ENCODE measurements at places on chromosomes 2 and 18.
A peak's percentile ranks its signal among the peaks of the same experiment; 100 is the strongest.

- no peak for DNase-seq
These were observed 24.4 kb upstream of the ONECUT2 start for GRCh38 chr18:57410749-57411148.

GRCh38 chr2:61252031-61252430 is 90.0 kb downstream of the C2orf74 start:
- DNase-seq: no peak

DNA sequence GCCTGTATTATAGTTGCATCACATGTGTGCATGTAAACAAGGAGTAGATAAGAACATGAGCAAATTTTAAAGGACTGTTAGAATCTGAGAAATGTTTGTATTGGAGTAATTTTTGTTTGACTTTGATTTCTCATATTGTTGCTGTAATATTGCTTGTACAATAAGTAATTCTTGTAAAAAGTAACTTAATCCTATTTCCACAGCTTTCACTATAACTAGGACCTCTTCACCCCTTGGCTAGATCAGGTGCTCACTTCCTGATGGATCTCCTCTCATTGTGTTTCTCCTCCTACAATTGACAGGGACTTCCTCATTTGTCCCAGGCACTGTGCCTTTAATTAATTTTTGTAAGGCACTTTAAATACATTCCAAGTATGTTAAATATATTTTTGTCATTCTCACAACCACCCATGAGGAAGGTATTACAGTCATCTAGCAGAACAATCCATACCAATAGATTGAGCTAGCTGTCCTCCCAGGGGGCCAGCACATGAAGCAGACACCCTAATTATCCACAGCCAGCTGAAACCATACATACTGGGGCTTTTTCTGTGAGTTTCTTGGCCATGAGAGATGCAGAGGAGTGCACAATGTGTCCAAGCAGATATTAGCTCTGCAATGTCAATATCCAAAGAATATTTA is 359.5 kb upstream of the ACVR2A start:
- DNase-seq: no peak

GRCh38 chr2:73920577-73921545 is 5.8 kb upstream of the DGUOK start:
- DNase-seq: peak; percentile 18

GRCh38 chr2:146576339-146577111 is 1268.3 kb upstream of the ACVR2A start:
- no peak for DNase-seq

- no peak for DNase-seq
These were observed 53.7 kb downstream of the SLC4A3 start for GRCh38 chr2:219680958-219681693.

- DNase-seq: no peak
These were observed 23.9 kb downstream of the RAB31 start for GRCh38 chr18:9732031-9732430.

DNA sequence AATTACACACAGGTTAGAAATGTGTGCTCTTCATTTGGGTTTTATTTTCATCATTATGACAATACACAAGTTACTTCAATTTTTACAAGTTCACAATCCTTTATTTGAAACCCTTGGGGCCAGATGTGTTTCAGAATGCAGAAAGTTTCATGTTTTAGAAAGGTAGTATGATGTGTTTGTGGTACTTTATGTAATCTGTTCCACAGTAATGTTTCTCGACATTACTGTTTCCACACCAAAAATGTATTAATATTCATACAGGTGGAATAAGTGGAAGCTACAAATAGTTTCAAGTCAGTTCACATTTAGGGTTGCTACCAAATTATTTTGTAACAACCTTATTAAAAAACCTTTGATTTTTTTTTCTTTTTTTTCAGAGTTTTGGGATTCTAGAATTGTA is 10.4 kb downstream of the UBE2E3 start:
- DNase-seq: no peak

- peak; percentile 36 for DNase-seq
These were observed 50.3 kb downstream of the RPL37A start for GRCh38 chr2:216548901-216549331.

GRCh38 chr2:9178110-9178903 is 28.3 kb upstream of the ASAP2 start:
- no peak for DNase-seq

- DNase-seq: no peak
These were observed 246.1 kb downstream of the NDUFA10 start for GRCh38 chr2:239778861-239779558.

GRCh38 chr2:119852214-119852613 is 92.5 kb downstream of the PTPN4 start:
- no peak for DNase-seq

GRCh38 chr2:120958623-120959366 is 223.1 kb downstream of the GLI2 start:
- DNase-seq: peak; percentile 29

GRCh38 chr2:162006337-162006736 is 67.7 kb downstream of the DPP4 start:
- DNase-seq: peak; percentile 30

DNA sequence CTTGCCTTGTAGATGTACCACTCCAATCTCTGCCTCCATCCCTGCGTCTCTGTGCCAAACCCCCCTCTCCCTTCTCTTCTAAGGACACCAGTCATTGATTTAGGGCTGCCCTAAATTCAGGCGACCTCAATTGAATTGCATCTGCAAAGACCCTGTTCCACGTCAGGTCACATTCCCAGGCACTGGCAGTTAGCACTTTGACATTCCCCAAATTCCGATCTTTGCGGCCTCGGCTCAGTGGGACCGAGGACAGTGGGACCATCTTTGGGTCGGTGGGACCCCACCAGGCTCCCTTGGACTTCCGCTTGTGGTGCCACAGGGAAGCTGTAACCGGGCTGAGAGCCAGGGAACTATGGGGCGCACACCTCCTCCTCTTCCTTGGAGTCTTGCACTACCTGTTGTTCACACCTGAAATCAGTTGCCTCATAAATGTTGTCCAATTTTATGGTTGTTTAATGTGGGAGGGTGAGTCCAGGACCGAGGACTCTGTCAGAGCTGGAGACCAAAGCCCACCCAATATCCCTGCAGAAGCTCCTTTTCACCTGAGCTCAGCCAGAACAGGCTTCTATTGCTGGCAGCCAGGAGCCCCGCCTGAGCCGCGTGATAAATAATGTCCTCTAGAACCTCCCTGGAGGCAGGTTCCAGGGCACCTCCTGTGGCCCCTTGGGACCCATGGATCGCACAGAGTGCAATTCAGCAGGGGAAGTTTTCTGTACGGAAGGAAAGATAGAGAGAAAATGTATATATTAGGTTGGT is 271.6 kb downstream of the EIPR1 start:
- peak; percentile 2 for DNase-seq

DNA sequence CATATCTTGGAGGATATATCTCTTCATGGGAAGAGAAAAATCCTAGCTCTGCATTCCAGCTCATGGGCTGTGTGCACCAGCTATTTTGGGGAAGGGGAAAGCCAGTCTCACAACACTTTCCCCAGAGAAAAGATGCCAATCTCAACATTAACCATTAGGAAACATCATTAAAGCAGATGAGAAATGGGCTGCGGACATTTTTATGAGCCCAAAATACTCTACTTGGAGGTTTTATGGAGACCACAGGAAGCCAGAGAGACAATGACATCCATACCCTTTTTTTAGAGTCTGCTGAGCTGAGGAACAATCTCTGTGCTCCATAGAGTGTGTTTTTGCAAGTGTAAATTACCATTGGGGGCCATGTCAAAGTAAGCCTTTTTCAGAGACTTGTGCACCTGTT is 213.7 kb downstream of the TRIB2 start:
- no peak for DNase-seq

DNA sequence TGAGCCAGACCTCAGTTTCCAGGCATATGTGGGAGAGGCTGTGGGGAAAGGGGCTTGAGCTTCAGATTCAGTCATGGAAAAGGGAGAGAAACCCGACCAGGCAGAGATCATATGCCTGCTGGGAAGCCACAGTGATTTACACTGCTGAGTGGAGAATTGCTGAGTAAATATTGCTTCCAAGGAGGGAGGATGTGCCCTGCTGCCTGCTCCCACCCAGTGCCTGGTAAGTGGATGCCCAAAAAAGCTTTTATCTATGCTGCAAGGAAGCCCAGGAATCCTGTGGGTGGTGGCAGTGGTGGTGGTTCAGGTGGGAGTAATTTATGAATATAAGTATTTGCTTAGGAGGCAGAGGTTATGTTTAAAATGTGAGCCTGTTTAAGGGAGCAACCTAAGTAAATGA is 39.5 kb downstream of the INO80C start:
- no peak for DNase-seq

- DNase-seq: no peak
These were observed 33.4 kb downstream of the CDK15 start for GRCh38 chr2:201839727-201840126.

DNA sequence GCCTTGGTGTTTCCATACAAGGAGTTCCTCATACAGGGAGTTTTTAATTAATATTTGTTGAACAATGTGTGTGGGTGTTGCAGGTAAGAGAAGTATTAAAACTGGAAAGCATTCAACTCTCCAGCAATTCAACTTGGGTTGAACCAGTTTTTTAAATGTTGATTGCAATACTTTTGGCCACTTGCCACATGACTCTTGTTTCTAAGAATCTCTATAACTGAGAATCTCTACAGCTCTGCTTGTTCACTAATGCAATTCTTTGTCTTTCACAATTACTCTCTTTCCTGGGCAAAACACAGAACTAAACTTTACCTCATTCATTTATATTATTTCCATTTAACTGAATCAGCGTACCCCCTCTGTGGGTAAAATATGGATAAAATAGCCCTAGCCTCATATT is 429.4 kb downstream of the ARHGAP15 start:
- peak; percentile 10 for DNase-seq

DNA sequence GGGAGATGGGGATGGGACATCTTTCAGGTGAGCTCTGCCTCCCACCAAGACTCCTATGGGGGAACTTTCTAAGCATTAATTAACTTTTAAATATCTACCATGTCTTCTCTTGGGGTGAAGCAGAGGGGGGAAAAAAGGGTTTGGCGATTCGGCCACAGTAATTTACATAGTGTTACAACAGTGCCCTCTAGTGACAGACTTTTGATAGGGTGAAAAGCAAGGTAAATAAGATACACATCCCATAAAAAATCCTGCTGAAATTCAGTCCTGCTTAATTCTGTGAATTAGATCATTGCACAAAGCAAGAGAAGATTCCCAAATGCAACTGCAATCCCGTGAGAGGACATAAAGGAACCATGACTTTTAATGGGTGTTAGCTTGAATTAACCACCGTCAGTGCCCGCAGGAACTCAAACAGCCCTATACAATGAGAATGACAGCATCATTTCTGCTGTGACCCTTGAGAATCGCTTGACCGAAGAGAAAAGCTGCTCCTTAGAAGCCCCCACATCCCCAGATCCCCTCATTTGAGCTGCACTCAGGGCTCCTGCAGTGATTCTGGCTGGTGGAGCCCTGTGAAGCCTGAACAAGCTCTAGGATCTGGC is 32.8 kb downstream of the FAM124B start:
- DNase-seq: peak; percentile 64

DNA sequence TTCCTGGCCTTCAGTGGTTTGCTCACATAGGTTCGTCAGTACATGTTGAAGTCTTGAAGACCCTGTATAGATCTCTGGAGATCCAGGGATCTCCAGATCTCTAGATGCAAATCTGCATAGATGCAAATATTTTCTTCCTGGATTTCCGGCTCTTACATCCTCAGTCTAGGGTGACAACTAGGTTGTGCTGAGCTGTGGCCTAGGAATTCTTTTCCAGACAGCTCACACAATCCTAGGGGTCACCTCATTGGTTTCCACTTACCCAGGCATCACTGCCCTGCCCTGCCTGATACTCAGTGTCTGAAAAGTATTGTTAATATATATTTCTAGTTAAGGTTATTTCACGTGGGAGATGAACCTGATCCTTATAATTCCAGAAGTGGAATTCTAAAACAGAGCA is 105.1 kb upstream of the TTC27 start:
- no peak for DNase-seq

GRCh38 chr2:226247289-226248275 is 552.0 kb downstream of the IRS1 start:
- DNase-seq: peak; percentile 42

DNA sequence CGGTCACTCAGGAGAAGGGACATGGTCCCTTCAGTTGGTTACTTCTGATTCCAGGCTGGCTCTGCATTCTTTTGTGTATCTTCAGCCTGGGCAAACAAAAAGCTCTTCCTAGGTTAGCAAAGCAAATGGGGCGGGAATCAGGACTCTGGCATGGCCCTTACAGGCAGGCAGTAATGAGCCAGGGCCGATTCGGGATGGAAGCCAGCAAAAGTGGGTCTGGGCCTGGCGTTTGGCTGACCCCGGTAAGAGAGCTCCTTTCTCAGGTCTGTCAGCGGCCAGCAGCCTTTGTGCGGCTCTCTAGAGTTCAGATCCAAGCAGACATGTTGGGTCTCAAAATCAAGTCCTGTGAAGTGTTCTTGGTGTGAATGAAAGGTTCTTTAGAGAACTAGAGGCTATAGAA is 81.5 kb upstream of the EML6 start:
- no peak for DNase-seq

DNA sequence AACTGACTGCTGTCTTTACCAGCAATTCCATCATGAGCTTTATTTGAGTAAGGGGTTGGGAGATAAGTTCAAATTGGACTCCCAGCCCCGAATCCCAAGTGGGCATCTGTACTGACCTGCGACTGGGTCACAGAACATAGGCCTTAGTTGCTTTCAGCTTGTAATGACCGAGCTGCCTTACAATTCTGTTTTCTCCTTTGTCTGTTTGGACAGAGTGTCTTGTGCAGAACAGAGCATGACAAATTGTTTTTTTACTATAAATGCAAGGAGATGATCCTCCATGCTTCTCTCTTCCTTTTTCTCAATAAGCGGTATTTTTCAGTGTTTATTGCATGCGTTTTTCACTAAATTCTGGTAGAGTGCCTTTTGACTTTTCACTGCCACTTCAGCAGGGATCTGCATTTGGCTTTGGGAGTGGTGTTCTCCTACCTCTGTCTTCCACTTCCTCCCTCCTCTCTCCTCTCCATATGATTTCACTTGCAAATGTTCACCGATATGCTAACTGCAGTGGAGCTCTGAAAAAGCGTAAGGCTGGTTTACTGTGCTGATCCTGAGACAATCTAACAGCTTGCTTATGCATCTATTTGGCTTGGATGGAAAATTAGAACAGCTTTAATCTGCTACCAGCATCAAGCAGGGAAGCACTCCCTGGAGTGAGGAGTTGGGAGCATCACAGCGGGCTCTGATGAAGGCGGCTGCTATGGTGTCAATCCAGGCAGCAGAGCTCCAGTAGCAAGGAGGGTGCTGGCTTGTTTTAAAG is 158.8 kb upstream of the SMIM21 start:
- no peak for DNase-seq

GRCh38 chr2:239017491-239018098 is 169.7 kb downstream of the TWIST2 start:
- DNase-seq: no peak

- peak; percentile 6 for DNase-seq
These were observed 282 bp upstream of the PUS10 start for GRCh38 chr2:61018318-61018755.

- DNase-seq: peak; percentile 22
These were observed 93.6 kb downstream of the FTCDNL1 start for GRCh38 chr2:199757233-199757870.

- no peak for DNase-seq
These were observed 141.2 kb downstream of the MYCN start for GRCh38 chr2:16081316-16082200.

GRCh38 chr2:108634576-108635160 is 84.6 kb upstream of the RANBP2 start:
- DNase-seq: no peak
